GM23338 (cell line): ENCODE measurements at places on chromosomes 1 and 21. TPM values are rescaled to one million over a fixed set of nuclear protein-coding genes. Genes with fewer than 3 reads are reported as not detected.

DNA sequence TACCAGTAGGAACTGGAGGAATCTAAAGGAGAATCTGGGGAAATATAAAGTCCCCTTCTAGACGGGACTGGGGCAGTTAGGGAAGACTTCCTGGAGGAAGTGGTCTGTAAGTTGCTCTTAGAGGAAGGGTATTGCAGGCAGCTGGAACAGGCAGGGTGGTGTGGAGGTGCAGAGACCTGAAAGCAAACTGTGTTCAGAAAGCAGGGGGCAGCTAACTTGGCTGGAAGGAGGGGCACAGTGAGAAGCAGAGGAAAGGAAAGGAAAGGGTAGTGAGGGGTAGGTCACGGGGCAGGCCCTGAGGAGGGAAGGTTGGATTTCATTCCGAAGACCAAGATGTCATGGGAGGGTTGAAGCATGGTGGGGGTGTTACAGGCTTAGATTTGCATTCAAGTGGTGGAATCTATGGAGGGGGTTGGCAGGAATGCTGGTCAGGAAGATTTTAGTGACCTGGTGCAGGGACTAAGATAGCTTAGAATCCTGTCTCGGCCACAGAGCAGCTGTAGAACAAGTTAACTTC lies 240.7 kb downstream of the FOXD2 start:
- no peaks in the 10 kb centered on the region for H3K27me3 ChIP-seq
- H3K4me1 ChIP-seq, result no peaks in the 10 kb centered on the region
- H3K36me3 ChIP-seq, result no peaks in the 10 kb centered on the region
- DNase-seq, result no peak
- no peak overlapping the region for H3K27ac ChIP-seq
- no peak overlapping the region for H3K4me3 ChIP-seq

GRCh38 chr1:202586871-202587270 lies 123.4 kb downstream of the SYT2 start:
- no peak overlapping the region for H3K27ac ChIP-seq
- DNase-seq, result no peak
- H3K36me3 ChIP-seq, result no peaks in the 10 kb centered on the region
- H3K4me3 ChIP-seq, result no peak overlapping the region
- no peaks in the 10 kb centered on the region for H3K27me3 ChIP-seq
- H3K4me1 ChIP-seq, result no peaks in the 10 kb centered on the region

Gene FCRL3
- not detected in 2 replicates for total RNA-seq

DNA sequence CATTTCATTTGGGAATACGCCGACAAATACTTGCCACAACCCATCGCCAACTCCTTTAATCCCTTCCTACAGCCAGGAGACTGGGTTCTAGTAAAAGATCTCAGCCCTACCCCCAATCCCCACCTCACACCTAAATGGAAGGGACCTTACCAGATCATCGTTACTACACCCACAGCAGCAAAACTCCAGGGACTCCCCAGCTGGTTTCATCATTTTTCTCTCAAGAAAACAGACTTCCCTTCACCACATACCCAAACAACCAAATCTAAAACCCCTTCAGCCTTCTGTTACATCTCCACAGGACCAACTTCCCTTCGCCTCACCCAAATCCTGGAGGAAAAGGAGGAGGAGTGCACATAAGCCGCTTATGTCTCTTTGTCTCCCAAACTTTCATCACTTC lies 23.7 kb upstream of the SLC2A5 start:
- H3K27me3 ChIP-seq, result no peaks in the 10 kb centered on the region
- no peak for DNase-seq
- H3K36me3 ChIP-seq, result peaks cover 8% of the 10 kb centered on the region; the same call in 1 of the 2 replicates
- no peak overlapping the region for H3K27ac ChIP-seq

Gene KRTAP7-1
- total RNA-seq, result not detected in 2 replicates

Gene IFNAR2
- total RNA-seq, result 11.1 and 18.2 TPM in 2 replicates

DNA sequence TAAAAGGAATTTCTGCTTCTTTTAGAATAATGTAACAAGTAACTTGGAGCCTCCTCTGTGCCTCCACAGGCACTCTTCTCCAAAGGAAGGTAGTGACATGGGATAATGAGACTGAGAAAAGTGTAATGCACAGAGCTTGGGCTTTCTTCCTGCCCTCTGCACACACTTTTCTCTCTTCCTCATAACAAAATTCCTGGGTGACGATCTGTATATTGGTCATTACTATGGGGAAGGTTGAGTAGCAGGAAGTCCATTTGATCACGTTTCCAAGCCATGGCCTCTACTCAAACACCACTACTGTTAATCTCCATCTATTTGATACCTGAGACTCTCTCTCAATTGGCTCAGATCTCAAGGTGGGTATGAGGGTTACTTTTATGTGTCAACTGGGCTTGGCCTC lies 113.9 kb downstream of the GRIK1 start:
- H3K27ac ChIP-seq, result no peak overlapping the region

DNA sequence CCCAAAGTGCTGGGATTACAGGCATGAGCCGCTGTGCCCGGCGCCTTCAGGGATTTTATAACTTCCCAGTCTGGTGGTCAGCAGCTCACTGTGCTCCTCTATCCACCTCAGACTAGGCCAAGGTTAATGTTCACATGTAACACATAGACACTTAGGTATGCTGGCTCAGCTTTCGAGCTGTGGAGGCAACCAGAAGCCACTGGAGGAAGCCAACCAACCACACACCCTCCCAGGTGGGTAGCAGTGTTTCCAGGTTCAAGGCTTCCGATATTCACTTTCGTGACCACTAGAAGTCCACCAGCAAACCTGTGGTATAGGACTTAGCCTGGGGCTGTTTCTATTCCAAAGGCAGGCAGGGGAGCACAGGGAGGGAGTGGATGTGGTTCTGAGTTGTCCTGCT lies 255.9 kb upstream of the KIAA0040 start:
- no peak overlapping the region for H3K4me3 ChIP-seq
- H3K4me1 ChIP-seq, result no peaks in the 10 kb centered on the region
- H3K36me3 ChIP-seq, result no peaks in the 10 kb centered on the region
- H3K27me3 ChIP-seq, result no peaks in the 10 kb centered on the region

- no peaks in the 10 kb centered on the region for H3K36me3 ChIP-seq
- H3K27me3 ChIP-seq, result no peaks in the 10 kb centered on the region
- H3K4me1 ChIP-seq, result 0 out of 2 replicates have a peak, but pooled peaks cover 5% of the 10 kb centered on the region
- no peak for DNase-seq
- no peak overlapping the region for H3K27ac ChIP-seq
Measured at GRCh38 chr1:55600242-55600641, 385.1 kb upstream of the USP24 start.

Gene SNAP47
- 48.0 and 51.8 TPM in 2 replicates for total RNA-seq

DNA sequence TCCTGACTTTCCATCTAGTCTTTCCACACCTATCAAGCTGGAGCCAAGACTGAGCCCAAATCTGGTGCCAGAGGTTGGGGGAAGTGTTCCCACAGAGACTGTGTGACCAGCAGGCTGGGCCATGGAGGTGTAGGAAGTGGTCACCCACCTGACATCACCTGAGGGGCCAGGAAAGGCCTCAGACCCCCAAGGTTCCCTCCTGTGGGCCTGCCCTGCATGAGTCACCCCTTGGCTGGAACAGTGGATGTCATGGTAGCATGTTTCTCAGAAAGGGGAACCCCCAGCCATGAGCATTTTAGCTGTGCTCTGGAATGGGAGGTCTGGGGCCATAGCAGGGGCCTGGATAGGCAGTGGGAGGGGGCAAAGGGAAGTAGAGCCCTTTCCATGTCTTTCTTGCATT lies 5.7 kb upstream of the TNFRSF8 start:
- H3K4me3 ChIP-seq, result no peak overlapping the region
- no peak for DNase-seq
- H3K27me3 ChIP-seq, result peaks cover 5% of the 10 kb centered on the region
- H3K36me3 ChIP-seq, result no peaks in the 10 kb centered on the region
- no peaks in the 10 kb centered on the region for H3K4me1 ChIP-seq
- H3K27ac ChIP-seq, result no peak overlapping the region

DNA sequence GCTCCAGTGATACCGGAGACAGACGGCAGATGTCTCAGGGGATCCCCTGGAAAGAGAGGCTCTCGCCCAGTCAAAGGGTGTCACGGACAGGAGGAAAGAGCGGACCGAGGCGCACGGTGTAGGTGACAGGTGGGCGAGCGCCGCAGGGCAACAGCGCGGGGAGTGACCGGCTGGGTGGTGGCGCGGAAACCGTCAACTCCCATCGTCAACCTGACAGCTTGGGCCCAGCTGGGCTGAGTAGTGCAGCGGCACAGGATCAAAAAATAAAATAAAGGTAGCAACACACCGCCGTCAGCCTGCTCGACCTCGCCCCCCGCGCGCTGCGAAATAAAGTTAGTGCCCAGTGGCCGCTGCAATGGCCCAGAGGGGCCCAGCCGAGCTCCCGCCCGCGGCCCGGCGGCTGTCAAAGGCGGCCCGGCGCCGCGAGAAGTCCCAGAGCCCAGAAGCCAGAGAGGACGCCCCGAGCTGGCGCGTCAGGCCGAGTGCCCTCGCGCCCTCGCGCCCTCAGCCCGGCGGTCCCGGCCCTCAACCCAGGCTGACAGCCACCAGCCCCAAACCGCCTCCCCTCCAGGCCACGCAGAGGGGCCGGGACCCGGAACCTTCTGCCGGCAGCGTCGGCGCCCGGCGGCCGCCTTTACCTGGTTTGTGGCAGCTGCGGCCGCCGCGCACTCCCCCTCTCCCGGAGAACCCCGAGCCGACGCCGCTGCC lies at the start of gene LYST:
Gene LYST, minus strand, starts transcription at position 702 of the 708 bp plus-strand sequence. CDS start 36,489 bp downstream, outside the sequence.
- H3K36me3 ChIP-seq, result no peaks in the 10 kb centered on the region
- H3K27me3 ChIP-seq, result peaks cover 27% of the 10 kb centered on the region
- H3K4me3 ChIP-seq, result peak within 1 kb of the TSS; percentile 72
- DNase-seq, result peak; percentile 65
- peaks cover 8% of the 10 kb centered on the region; the same call in 1 of the 2 replicates for H3K4me1 ChIP-seq

GRCh38 chr1:43671626-43672330 lies 21.8 kb downstream of the KDM4A start:
- H3K27me3 ChIP-seq, result no peaks in the 10 kb centered on the region
- no peak for DNase-seq
- H3K4me3 ChIP-seq, result no peak overlapping the region
- H3K36me3 ChIP-seq, result peaks cover 85% of the 10 kb centered on the region
- H3K27ac ChIP-seq, result no peak overlapping the region

DNA sequence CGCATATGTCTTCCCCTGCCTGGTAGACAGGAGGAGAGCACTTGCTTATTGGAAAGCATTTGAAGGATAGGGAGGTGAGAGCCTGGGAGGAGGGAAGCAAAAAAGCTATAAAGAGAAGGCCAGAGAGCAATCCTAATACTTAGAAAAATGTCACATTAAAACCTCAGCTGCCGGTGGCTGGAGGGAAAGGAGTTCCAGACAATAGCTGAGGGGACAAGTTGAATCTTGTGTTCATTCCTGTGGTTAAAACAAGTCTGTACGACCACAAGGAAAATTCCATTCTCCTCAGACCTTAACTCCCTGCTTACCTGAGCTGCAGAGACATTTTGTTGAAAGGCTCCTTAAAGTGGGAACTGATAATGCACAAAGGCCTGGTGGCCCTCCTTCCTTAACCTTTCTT lies 218.8 kb upstream of the CAMK1G start:
- H3K4me3 ChIP-seq, result no peak overlapping the region
- no peaks in the 10 kb centered on the region for H3K36me3 ChIP-seq
- H3K27me3 ChIP-seq, result no peaks in the 10 kb centered on the region

Gene WNT4
- 0.59 TPM in 1 of 2 replicates, not detected in the other for total RNA-seq

DNA sequence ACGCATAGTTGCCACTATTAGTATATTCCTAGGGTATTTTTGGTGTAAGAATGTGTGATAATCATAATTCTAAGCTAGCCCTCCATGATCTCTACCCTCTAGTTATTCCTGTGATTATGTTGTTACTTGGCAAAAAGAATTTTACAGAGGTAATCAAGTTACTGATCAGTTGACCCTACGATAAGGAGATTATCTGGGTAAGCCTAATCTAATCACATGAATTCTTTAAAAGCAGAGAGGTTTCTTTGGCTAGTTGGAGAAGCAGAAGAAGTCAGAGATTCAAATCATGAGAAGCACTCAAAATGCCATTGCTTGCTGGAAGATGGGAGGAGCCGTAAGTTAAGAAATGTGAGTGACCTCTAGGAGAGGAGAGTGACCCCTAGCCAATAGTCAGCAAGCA lies 72.7 kb downstream of the RPE65 start:
- no peak overlapping the region for H3K27ac ChIP-seq
- no peak overlapping the region for H3K4me3 ChIP-seq
- peak; percentile 16 for DNase-seq
- H3K27me3 ChIP-seq, result no peaks in the 10 kb centered on the region
- no peaks in the 10 kb centered on the region for H3K36me3 ChIP-seq

- no peaks in the 10 kb centered on the region for H3K36me3 ChIP-seq
- H3K4me1 ChIP-seq, result no peaks in the 10 kb centered on the region
- no peak overlapping the region for H3K4me3 ChIP-seq
- H3K27me3 ChIP-seq, result no peaks in the 10 kb centered on the region
Measured at GRCh38 chr21:38798481-38798882, 7.2 kb upstream of the ETS2 start.

DNA sequence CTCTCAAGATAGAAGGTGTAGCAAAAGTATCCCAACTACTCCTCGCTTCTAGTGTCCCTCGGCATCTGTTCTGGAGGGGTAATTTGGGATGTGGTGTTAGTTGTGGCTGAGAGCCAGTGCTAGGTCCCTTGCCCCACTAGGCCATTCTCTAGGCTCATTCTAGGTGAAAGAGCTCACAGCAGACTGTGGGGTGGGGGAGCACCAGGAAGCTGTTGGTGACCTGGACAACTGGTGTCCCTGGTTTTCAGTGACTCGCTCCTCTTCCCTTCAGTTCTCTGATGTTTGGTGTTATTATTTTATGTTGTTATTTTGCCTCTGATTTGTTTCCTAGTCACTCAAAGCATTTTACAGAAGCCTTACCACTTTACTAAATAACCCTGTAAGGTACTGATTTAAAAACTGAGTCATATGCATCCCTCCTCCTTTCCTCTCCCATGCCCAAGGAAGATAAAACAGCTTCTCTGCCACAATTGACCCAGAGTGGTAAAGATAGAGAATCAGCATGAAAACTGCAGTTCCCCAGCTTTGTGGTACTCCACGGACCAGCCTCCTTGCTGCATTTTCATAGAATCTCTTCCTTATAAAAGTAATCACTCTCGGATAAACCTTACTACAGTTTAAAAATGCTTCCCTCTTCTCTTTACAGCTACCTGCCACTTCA lies 14.1 kb downstream of the DYRK3 start:
- DNase-seq, result no peak
- no peak overlapping the region for H3K4me3 ChIP-seq
- no peaks in the 10 kb centered on the region for H3K27me3 ChIP-seq
- H3K36me3 ChIP-seq, result no peaks in the 10 kb centered on the region
- peaks cover 5% of the 10 kb centered on the region; the same call in 1 of the 2 replicates for H3K4me1 ChIP-seq
- no peak overlapping the region for H3K27ac ChIP-seq

DNA sequence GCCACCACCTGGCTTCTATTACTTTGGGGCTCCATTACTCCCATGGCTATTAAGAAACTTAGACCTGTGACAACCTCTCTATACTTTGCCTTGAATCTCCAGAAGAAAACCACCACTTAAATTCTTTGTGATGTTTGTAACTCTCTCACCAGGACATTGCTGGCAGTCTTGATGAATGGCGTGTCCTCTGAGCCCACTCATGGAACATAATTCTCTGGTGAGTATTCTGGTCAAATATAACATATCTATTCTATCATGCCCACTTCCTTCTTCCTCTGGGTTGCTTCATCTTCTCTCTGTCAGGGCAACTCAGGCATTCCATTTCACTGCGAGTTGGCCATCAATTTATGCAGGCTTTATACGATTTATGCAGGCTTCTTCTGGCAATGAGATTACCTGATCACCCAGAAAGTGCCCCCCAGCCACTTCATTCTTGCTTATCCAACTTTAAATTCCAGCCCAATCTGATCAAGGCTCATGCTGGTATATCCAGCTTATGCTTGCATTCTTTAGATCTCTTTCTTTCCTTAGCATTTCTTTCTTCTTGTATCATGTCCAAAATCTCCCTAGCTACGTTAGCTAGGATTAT lies 112.0 kb upstream of the CHRM3 start:
- DNase-seq, result no peak
- H3K27me3 ChIP-seq, result no peaks in the 10 kb centered on the region
- H3K36me3 ChIP-seq, result no peaks in the 10 kb centered on the region
- no peaks in the 10 kb centered on the region for H3K4me1 ChIP-seq
- H3K4me3 ChIP-seq, result no peak overlapping the region
- no peak overlapping the region for H3K27ac ChIP-seq

GRCh38 chr1:211356723-211357407 lies 30.2 kb downstream of the TRAF5 start:
- no peak for DNase-seq
- no peak overlapping the region for H3K4me3 ChIP-seq

Gene LCE6A
- not detected in 2 replicates for total RNA-seq
